ENCODE measurements at places on chromosomes 7 and 10.

DNA sequence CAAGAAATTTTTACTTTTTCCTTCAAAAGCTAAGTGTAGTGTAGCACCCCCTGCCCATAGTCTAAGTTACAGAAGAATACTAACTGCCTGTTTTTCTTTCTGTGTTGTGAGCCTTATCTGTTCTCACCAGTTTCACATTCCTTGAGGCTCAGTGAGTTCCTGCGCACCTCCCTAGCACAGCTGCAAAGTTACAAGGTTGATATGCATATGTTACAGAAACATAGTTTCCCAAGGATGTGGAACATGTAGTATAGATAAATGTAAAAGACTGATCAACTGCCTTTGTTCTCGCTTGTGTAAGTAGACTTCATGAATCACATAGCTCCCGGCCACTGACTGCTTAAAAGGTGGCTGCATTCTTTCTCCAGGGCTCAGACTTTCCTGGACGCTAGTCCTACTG is 6.7 kb upstream of the ZNF33B start:
- peak; percentile 43 for DNase-seq

DNA sequence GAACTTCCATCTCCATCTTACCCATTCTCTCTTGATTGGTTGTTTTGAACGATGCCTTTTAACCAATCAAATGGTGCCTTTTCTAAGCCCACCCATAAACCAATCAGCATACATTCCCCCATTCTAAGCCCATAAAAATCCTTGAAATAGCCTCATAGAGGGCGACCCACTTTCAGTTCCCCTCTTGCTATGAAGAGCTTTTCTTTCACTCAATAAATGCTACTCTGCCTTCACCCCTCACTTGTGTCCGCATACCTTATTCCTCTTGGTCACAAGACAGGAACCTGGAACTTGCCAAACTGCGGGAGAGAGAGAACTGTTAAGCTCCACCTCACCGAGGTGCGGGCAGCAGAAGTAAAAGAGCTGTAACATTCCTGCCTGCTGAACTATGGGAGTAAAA is 1602.0 kb upstream of the LRRTM3 start:
- DNase-seq = no peak

- DNase-seq = peak; percentile 77
These were observed 171.9 kb downstream of the HDAC9 start for GRCh38 chr7:18667466-18667865.

- DNase-seq = no peak
These were observed 204.5 kb upstream of the CDCA7L start for GRCh38 chr7:22150221-22150620.

DNA sequence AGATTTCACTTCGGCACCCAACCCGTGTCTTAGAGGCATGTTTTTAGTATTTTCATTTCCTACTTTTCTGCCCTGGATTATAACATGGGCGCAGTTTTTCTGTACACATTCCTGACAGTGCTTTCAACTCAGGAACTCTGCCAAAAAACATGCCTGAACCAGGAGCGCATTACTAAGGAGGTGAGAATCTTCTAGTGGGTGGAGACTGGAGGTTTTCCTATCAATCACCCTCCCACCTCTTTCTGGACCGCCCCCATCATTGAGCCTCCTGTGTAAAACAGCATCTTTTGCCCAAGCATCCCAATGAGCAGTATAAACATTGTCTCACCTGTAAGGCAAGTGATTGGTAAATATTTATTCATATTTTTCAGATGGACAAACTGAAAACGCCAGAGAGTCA is 53.2 kb downstream of the STK17A start:
- DNase-seq = no peak

DNA sequence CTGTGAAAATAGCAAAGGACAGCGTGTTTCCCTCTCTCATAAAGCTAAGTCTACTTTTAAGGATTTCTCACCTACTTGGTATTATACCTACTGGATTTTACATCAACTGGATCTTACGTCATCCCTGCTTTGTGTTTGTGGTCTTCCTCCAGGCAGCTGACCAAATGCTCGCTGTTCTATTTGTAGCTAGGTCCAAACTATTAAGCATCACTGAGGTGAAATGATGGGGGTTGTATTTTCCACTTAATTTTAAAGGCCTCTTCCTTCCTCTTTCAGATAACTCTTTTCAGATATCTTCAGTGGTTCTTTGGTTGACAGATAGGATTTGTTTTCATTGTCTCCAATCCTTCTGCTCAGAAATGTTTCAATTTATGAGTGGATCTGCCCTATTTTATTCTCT is 169.7 kb downstream of the RNLS start:
- no peak for DNase-seq

DNA sequence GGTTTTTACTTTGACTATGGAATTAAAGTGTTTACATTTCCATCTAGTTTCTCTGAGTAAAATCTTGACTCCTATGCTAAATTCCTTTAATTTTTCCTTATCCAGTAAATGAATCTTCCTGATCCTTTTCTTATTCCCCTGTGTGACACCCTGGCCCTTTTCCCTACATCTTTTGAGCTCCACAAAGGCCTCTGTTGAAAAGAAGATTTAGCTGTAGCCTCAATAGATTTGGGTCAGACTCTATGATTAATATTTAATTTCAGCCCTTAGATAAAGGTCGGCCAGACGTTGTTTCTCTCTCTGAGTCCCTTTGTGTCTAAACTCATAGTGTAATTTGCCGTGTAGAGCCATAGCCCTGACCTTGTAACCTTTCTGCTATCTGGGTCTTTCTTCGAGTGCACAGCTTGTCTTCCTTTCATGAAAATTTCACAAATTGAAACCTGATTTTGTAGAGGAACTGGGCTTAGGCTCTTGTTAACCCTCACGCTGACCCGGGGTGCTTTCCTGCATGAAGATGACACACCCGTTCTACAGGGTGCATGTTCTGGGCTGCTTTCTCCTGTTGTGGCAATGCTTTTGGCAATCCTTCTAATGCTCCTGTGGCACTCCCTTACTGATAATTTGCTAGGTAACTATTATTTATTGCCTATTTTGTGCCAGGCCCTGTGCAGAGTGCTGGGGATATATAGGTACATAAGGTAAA is 21.2 kb downstream of the LSMEM1 start:
- no peak for DNase-seq

- no peak for DNase-seq
These were observed 70.6 kb upstream of the NXPH1 start for GRCh38 chr7:8362723-8363369.

DNA sequence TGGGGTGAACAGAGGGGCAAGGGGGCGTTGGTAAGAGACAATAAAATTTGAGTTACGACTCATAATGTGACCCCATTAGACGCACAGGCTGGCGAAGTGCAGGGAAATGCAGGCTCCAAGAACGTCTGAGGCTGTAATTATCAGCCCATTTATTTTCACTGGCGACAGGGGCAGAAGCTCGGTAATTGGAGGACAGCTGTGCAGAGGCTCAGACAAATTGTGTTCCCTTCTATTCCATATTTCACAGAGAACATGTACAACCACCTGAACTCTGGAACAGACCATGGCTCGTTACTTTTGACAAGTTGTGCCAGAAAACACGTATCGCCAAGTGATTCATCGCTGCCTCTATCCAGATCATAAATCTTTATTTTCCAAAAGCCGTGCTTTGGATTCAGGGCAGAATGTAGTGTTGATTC is 137.3 kb upstream of the FRMD4A start:
- DNase-seq = no peak

DNA sequence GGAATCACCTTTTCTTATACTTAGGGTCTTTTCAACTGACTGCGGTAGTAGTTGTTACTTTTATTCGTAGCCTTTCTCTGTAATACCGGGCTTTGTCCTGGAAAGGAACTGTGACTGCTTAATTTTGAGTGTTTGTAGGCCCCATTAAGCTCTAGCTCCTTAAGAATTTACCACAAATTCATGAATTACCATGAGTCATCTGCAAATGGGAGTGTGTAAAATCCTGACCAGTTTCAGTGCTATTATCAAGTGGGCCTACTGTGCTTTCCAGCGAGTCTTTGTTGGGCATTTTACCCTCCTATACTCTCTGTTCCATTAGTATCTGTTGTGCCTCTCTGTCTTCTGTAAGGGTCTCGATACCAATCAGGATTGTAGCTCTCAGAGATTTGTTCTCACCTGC is 49.7 kb downstream of the ZMYND11 start:
- DNase-seq = no peak

GRCh38 chr10:19325581-19325980 is 277.0 kb downstream of the MALRD1 start:
- no peak for DNase-seq

- DNase-seq = no peak
These were observed 83.5 kb downstream of the FAS start for GRCh38 chr10:89074120-89074519.

GRCh38 chr7:73827567-73828106 is 3.2 kb upstream of the CLDN4 start:
- peak; percentile 99 for DNase-seq

DNA sequence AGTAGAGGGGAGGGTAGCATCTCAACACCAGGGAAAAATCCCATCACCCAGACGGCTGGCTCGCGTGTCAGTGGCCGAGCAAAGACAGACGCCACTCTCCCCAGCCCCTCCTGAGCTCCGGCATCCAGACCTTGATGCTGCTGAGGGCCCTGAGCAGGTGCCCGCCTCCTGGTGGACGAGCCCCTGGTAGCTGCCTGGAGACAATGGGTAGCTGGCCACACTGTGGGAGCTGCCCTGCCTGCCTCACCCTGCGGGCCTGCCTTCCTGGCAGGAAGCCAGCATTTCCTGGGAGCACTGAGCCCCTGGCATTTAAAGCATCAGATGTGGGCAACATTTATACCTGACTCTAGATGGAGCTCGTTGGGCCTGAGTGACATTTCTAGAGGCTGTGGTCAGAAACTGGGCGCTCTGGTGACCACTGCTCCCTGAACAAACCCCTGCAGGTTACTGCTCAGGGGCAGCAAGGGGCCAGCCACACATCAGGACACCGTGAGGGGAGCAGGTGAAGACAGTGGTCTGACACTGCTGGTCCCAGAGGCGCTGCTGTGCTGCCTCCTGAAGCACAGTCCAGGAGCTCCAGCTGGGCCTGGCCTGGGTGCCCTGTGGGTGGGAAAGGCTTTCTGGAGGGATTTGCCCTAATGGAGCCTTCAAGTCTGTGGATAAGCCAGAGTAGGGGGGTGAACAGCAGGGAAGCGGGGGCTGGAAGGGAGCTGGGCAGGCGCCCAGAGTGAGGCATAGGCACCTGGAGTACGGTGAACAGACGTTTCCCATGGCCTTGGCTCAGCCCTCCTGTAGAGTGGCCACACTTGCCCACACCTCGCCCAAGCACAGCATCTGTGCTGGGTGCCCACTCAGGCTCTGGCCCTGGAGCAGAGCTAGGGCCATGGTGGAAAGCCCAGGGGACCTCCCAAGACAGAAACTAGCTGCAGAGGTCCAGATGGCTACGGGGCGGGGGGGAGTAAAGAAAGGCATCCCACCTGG is 138.7 kb downstream of the MAPK8 start:
- peak; percentile 87 for DNase-seq

GRCh38 chr10:102450374-102451104 is 804 bp downstream of the C10orf95 start:
- peak; percentile 93 for DNase-seq

DNA sequence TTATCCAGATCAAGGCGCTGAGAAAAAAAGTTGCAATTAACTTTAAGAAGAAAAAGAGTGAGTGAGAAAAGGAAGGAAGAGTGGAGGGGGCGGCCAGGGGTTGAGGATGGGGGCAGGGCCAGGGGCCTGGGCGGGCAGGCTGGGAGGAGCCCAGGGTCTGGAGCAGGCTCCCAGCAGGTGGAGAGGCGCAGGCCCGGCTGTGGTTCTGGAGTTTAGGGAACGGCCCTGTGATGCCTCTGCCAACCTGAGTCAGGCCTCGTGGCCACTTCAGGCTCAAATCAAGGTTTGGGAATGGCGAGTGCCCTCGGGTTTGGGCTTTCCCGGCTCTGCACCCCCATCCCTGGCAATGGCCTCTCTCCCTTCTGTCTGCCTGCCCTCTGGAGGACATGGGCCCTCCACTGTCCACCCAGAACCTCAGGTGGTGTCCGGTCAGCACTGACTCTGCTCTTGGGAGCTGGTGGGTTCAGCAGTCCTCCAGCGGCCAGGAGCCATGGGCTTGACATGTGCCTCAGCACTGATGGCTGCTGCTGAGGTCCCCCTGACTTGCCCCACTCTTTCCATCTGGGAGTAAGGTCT is 41.0 kb upstream of the EMX2 start:
- no peak for DNase-seq

DNA sequence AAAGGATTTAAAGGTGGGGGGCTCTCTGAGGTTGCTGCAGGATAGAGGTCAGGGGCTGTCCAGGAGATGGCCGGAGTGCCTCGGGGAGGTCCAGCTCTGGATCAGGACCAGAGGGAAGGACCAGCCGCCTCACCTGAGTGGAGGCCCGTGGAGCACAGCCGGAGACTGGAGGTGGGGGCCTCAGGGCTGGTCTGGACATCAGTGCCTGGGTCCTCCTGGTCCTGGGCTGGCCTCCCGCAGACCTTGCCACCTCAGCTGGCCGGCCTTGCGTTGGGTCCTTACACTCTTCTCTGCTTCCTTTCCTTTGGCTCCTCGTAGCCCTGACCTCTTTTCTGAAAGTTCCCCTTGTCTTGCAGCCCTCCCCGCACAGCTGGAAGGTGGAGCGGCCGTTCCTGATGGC is 2.0 kb downstream of the SUN1 start:
- DNase-seq = no peak

- DNase-seq = peak; percentile 78
These were observed 94.0 kb upstream of the ZMIZ1 start for GRCh38 chr10:78974617-78975317.

GRCh38 chr7:29086545-29086944 is 59.8 kb downstream of the CPVL start:
- DNase-seq = no peak

DNA sequence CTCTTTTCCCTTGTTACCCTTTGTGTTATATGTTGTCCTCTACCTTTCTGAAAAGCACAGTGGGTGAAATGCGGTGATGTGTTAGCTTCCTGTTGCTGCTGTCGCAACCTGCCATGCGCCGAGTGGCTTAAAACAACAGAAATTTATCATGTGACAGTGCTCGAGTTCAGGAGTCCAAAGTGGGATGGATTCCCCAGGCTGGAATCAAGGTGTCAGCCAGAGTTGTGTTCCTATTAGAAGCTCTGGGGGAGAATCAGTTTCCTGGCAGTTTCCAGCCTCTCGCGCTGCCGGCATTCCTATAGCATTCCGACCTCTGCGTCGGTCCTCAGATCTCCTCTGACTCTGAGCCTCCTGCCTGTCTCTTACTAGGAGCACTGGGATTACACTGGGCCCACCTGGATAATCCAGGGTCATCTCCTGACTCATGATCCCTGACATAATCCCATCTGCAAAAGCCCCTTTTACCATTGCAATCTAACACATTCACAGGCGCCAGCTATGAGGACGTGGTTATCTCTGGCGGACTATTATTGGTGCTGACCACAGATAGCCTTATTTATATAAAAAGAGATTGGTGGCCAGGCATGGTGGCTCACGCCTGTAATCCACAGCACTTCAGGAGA is 207.5 kb downstream of the CUX1 start:
- no peak for DNase-seq

DNA sequence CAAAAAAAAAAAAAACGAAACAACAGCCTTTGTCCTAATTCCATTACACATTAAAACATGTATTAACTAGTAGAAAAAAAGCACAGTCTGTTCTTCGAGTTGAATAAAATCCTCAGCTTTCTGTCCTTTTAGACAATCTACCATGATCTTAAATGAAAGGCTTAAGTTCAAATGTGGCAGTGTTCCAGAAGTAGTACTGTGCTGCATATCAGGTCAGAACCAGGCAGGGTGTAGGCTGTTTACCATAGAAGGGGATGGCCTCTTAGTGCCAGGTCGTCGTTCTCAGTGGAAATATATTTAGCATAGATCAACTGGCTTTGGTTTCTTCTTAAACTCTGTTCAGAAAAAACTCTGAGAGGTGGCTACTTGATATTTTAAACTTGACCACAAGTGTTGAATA is 612.0 kb downstream of the CNTNAP2 start:
- DNase-seq = no peak

GRCh38 chr10:95297402-95297801 is 6.6 kb upstream of the PDLIM1 start:
- DNase-seq = no peak
